ENCODE measurements at places on chromosomes 11 and 22.
A peak's percentile ranks its signal among the peaks of the same experiment; 100 is the strongest.

DNA sequence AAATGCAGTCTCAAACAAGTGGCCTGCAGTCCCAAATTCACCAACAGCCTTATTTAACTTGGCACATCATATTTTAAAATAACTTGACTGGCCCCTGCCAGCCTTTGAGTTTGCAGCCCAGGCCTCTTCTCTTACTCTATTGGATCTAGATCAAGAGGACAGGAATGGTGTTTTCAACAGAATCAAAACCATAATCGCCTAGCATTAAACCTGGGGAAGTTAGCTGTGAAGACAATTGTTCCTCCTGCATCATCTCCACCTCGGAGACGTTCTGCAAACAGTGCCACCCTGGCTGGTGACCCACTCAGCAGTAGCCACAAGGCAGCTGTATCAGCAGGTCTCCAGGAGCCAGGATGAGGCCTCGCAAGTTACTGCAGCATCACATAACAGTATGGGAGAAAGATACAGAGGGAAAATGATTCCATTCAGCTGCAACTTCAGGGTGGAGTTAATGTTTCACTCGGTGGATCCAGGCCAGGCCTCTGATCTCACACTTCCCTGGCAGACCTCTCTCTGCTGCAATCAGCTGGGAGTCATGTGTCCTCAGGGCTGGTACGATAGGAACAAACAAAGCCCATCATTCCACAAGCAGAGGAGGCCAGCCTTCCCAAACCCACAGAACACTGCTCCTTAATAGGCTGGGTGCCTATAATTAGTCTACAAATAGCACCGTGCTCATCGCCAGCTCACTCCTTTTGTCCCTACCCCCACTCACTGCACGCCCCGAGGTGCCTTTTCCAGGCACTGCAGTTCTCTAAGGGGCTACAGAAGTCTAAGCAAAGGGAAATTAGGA is 18.6 kb upstream of the SCN2B start:
- no peak for DNase-seq

DNA sequence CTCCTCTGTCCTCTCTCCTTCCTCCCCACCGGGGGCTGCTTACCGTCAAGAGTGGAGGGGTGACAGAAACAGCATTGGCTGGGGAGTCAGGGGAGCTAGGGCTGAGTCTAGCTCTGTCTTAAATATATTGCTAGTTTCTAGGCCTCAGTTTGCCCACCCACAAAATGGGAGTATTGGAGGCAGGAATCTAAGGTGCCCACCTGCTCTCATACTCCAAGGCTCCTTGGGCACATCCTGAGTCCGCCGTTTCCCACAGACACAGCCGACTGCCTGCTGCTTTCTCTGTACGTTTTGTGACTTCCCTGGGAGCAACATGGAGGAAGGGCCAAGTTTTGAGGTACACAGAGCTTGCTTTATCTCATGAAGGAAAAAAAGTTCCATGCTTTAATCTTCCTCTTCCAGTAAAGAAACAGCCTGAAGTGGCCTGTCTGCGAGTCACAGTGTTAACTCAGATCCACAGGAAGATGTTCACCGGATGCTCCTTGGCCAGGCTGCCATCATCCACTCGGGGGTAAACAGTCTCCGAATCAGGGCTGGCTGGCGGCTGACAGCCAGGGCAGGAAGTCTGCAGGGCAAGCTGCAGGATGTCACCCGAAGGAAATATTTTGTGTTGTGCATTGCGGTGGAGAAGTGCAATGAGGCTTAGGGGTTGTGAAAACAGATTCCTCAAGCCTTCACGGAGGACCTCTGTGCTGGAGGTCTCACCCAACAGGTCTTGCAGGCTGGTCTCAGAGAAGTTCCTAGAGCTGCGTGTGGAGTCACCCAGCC is 11.0 kb upstream of the CERK start:
- peak; percentile 68 for DNase-seq

DNA sequence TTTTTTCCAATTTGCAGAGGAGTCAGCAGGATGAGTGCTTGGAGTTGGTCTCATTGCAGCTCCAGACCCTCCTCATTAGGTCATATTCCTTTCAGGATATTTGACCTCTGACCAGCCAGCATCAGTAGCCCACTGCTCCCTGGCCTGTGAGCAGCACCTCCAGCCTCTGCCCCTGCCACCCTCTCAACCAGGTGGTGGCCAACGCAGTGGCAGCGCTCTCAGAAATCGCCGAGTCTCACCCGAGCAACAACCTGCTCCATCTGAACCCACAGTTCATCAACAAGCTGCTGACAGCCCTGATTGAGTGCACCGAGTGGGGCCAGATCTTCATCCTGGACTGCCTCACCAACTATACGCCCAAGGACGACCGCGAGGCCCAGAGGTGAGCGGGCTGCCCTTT is 27.0 kb downstream of the C22orf42 start:
- DNase-seq: no peak

DNA sequence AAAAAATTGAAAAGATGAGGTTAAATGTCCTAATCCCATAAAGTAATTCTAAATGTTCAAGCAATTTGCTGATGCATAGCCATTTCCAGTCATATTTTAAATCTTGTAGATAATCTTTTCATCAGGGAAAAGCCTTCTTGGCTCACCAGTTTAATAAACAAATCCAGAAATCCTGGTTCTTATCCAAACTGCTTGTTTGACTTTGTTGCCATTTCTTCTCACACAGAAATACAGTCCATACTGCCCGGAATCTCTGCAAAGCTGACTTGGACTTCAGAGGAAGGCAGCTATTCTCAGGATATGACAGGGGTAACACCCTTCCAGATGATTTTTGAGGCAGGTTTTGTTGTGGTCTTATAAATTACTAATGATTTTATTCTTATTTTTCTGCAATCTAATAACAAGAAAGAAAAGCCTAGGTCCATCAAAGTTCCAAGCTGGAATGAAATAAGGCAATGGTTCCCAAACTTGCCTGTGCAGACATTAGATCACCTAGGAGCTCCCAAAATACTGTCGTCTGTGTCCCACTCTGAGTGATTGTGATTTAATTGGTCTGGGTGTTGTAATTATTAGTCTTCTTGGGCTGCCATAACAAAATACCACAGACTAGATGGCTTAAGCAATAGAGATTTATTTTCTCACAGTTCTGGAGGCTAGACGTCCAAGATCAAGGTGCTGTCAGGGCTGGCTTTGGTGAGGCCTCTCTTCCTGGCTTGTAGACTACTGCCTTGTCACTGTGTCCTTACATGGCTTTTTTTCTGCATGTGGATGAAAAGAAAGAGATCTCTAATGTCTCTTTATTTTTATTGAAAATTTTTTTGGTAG is 55.1 kb upstream of the RCE1 start:
- DNase-seq: no peak

GRCh38 chr11:127986073-127986472 is 601.3 kb downstream of the ETS1 start:
- no peak for DNase-seq
